ENCODE measurements at places on chromosomes 11 and 22. TPM values are rescaled to one million over a fixed set of nuclear protein-coding genes. Genes with fewer than 3 reads are reported as not detected.

BATF2 gene
- 0.51 TPM for total RNA-seq

POTEH gene
- not detected for total RNA-seq

HORMAD2 gene
- not detected for total RNA-seq

MRGPRX4 gene
- not detected for total RNA-seq

ATP6V1E1 gene
- 93.1 TPM for total RNA-seq

IL18 gene
- total RNA-seq = 5.2 TPM

CARS1 gene
- total RNA-seq = 67.8 TPM

CENPM gene
- 2.6 TPM for total RNA-seq

EXPH5 gene
- 0.12 TPM for total RNA-seq
